Inflammatory macrophage (primary cell): ENCODE measurements at places on chromosomes 6 and 20.

- no peak for DNase-seq
These were observed 45.4 kb downstream of the MKKS start for GRCh38 chr20:10388597-10388996.

- DNase-seq = no peak
These were observed 72.3 kb upstream of the DST start for GRCh38 chr6:56714982-56715456.

GRCh38 chr6:90374201-90374600 lies 77.6 kb upstream of the BACH2 start:
- no peak for DNase-seq

DNA sequence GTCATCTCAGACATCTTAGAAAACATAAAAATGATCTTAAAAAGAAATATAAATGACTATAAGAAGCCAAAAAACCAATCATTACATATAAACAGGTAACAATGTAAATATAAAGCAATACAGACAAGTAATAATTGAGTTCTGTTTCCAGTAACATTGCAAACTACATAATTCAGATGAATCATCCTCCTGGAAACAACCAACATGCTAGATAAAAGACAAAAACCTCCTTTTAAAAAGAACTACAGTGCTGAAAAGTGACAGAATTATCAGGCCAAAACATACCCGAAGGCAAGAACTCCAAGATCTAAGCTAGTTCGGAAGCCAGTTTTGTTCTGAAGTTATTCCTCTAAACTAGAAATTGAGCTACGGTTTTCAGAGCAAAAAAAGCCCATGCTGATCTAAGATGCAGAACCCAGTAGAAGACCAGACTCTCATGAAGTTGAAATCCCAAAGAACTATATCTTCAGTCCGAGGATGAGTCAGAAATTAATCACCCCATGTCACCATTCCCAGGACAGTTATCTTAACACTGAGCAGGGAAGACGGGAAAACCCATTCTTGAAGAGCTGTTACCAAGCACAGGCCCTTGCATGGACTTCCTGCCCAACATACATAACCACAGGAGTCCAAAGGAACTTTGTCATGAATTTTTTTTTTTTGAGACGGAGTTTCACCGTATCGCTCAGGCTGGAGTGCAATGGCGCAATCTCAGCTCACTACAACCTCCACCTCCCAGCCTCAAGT lies 9.8 kb downstream of the PGM3 start:
- DNase-seq = no peak

DNA sequence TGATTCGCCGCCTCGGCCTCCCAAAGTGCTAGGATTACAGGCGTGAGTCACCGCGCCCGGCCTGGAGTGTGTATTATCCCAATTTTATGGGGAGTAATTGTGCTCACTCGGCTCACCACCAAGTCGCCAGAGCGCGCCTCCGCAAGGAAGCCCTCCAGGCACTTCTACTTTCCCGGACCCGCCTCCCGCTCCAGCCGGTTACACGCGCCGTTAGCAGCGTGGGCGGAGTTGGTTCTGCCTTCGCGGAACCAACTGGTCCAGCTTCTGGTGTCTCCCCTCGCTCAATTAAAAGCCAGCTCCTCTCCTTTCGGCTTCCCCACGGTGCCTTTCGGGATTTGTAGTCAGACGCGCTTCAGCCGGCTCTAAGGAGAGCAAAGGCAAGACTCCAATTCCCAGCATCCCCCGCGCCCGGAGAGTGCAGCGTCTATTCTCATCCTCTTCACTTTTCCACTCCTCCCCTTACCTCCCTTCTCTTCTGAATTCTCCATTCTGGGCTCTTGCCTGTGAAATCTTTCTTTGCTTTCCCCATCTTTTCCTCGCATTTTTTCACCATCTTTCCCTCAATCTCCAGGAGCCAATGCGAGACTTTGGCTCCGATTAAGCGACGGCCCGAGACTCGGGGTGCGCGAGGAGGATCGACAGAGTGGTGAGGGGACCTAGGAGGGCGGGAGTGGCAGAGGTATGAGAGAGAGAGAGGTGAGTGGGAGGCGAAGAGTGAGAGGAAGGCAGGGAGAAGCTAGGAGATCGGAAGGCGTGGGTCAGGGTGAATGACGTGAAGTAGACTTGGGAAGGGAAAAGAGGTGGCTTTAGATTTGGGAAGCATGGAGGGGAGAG lies at the start of gene GTF2H4:
Gene GTF2H4, plus strand, starts transcription at position 450 of the 834 bp plus-strand sequence.
- DNase-seq = peak; percentile 100

- no peak for DNase-seq
These were observed 3.5 kb upstream of the STXBP5 start for GRCh38 chr6:147200711-147201110.

GRCh38 chr6:124057461-124057860 lies 253.8 kb downstream of the NKAIN2 start:
- DNase-seq = no peak

DNA sequence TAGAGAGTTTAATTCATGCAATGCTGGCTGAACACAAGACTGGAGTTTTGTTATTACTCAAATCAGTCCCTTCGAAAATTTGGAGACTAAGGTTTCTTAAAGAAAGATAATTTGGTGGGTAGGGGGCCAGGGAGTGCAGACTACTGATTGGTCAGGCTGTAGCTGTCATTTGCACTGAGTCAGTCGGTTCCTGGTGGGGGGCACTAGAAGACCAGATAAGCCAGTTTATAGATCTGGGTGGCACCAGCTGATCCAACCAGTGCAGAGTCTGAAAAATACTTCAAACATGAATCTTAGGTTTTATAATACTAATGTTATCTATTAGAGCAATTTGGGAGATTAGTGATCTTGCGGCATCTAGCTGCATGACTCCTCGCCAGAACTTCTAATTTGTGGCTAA lies 530.7 kb downstream of the NKAIN2 start:
- DNase-seq = no peak

GRCh38 chr20:62977613-62978560 lies 25.4 kb downstream of the SLC17A9 start:
- no peak for DNase-seq

GRCh38 chr6:125932451-125932795 lies 24.1 kb upstream of the HINT3 start:
- DNase-seq = no peak

DNA sequence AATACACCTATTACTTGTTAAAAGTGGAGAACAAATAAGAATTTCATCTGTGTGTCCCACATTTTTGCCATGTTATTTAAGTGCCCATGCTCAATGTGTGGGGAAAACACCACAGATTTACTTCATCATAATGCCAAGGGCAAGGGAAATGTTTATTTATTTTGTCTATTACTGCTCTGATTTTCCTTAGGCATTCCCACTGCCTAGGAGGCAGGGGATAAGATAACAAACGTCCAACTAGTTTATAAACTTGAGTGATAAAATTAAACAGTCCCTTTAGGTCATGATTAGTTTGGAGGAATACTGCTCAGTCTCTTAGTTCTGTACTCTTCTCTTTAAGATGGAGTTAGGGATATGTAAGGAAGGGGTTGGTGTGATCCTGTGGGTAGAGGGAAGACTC lies 598.4 kb upstream of the MARCKS start:
- no peak for DNase-seq

DNA sequence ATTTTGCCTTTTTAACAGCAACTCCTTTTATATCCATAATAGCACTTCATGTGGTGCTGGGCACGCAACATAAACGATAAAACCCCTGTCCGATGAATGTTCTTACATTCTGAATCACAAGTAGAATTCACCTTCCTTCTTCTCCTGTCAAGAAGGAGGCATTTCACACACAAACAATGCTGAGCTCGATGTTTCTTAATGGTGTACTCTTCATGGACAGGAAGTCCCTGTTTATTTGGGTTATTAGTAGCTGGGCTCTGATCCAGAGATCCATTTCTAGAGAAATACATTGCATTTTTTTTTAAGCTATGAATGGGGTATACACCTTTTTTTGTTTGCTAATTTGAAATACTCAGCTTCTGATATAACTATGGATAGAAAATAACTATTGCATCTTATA lies 82.4 kb downstream of the PPP1R3G start:
- no peak for DNase-seq

DNA sequence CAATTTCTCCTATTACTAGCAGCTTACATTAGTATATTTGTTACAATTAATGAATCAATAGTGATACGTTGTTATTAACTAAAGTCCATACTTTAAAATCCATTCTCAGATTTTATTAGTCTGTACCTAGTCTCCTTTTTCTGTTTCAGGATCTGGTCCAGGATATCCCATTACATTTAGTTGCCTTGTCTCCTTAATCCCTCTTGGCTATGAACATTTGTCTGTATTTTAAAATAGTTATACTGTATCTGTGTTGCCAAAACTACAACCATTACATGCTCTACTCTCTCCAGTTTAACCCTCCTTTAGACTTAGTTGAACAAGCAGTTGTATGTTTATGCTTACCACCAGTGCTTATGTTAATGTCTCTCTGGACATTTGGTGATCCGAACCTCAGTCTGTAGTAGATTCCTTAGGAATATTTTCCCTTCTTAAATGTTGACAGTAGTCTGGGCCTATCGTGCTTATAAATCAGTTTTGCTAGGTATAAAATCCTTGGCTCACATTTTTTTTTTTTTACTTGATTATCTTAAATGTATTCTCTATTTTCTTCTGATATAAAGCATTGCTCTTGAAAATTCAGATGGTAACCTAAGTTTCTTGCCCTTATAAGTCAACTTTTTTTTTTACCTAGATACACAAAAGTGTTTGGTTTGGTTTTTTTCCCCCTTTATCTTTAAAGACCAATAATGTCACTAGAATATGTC lies 12.2 kb downstream of the ALDH5A1 start:
- no peak for DNase-seq

DNA sequence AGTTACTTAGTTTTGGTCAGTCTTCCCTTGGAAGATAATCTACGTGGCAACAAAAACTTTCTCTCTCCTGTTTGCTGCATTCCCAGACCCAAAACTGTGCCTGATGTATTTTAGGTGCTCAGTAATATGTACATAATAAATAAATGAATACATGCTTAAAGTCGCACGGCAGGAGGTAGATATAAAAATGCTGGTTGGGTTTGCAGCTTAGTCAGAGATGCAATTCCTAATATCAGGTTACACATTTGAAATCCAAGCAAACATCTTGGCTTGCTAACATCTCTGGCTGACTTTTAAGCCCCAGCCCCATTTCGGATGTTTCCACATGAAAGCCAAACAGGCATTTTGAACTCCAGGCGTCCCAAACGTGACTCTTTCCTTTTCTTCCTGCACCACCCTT lies 91.0 kb downstream of the KCNQ5 start:
- no peak for DNase-seq

DNA sequence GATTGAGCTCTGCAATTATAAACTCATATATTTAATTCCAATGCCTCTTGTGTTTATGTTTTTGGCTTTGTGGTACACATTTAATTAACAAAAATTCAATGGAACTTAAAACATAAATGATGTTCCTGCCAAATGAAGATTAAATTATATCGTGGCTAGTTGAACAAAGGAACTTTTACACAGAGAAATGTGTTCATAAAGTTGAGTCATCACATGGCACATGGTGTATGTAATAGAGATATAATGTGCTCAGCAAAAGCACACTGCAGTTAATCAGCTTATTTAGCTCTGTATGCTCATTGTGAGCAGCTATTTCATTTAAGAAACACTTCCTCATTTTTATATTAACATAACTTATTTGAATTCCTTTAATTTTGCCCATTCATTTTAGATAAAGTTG lies 1295.6 kb upstream of the CITED2 start:
- DNase-seq = no peak

DNA sequence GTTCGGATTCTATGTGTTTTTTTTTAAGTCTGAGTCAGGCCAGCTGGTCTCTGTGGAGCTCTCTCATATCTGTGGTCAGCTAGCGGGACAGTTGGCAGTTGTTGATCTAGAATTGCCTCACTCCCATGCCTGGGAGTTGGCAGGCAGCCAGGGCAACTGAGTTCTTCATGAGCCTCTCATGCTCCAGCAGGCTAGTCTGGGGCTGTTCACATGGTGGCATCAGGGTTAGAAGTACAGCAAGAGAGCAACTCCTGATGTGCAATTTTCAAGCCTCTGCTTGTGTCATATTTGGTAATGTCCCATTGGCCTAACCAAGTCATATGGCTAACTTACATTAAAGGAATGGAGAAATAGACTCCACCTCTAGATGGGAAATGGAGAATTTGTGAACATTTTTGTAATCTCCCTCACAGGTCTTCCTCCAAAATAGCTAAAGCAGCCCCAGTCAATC lies 6.7 kb upstream of the IFT52 start:
- peak; percentile 36 for DNase-seq

DNA sequence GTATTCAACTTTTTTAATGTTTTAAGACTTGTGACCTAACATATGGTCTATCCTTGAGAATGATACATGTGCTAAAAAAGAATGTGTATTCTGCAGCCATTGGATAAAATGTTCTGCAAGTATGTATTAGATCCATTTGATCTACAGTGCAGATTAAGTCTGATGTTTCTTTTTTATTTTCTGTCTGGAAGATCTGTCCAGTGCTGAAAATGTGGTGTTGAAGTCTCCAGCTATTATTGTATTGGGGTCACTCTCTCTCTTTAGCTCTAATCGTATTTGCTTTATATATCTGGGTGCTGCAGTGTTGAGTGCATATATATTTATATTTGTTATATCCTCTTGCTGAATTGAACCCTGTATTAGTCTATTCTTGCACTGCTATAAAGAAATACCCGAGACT lies 44.2 kb upstream of the TRIM39 start:
- no peak for DNase-seq

- no peak for DNase-seq
These were observed 36.7 kb downstream of the MARCKS start for GRCh38 chr6:113893866-113894265.

DNA sequence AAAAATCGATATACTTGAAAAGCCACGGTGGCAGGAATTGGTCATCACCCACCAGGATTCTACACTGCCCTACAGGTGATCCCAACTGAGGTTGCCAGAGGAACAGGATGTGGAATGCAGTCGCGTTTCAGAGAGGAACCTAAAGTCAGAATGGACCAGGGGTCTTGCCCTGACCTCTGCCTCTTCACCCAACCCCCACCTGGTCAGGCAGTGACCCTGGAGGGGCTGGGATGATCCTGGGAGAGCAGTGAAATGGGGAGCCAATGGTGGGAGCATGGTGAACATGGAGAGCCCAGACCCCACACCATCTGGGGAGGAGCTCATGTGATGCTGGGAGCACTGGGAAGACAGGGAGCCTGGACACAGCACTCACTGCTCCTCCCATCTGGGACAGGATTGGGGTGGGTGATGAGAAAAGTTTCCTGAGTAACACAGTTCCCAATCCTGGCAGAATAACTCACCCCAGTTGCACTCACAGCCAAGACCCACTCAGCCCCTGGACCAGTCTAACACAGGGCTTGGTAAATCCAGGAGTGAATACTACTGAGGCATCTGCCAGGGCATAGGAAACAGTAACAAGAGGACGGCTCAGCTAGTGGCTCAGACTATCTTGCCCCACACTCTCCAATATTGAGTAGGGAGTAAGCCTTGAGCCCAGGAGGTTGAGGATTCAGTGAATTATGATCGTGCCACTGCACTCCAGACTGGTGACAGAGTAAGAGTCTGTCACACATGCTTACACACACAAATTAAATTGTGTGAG lies 1.7 kb upstream of the ULBP2 start:
- no peak for DNase-seq

- DNase-seq = no peak
These were observed 382.9 kb downstream of the QKI start for GRCh38 chr6:163797296-163797845.
